ENCODE measurements at places on chromosomes 5 and 9.

- DNase-seq = no peak
Measured at GRCh38 chr5:127892467-127893207, 189.4 kb downstream of the CCDC192 start.

- no peak for DNase-seq
Measured at GRCh38 chr9:34010979-34011378, 37.7 kb downstream of the UBAP2 start.

- DNase-seq = no peak
Measured at GRCh38 chr5:66519626-66520025, 76.6 kb upstream of the MAST4 start.

- DNase-seq = peak; percentile 41
Measured at GRCh38 chr5:115170134-115170928, 623 bp upstream of the TRIM36 start.

GRCh38 chr5:123086376-123087055, 2.5 kb upstream of the PRDM6 start:
- no peak for DNase-seq

GRCh38 chr5:160788102-160788660, 63.8 kb downstream of the ATP10B start:
- no peak for DNase-seq

- no peak for DNase-seq
Measured at GRCh38 chr5:58918021-58918729, 335.3 kb downstream of the RAB3C start.

DNA sequence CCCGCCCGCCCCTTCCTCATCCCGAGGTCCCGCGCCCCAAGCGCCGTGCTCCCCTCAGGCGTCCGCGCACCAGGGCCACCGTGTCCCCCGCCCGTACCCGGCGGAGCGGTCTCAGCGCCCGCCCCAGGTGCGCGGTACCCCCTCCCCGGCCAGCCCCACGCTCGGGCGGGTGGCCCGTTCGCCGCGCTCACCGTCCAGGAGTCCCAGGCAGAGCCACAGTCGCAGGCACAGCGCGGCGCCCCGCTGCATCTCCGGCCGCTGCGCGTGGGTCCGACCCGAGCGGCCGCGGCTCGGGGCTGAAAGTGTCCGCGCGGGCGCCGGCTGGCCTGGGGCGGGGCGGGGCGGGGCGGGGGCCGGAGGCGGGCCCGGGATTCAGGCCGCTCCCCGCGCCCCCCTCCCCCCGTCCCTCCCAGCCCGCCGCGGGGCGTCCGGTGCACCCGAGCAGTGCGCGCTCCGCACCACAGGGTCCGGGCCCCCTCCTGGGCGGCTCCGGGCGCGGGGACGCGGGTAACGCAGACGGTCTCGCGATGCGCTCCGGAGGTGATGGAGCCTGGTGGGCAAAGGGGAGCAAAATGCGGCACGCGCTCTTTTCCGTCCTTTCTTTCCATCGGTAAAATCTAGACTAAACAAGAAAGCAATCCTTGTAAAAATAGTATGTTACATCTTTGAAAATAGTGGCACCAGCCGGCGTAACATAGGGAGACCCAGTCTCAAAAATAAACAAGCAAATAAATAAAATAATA, at the start of gene FLT4:
Gene FLT4, minus strand, starts transcription at position 304 of the 743 bp plus-strand sequence. Its CDS starts 55 bp downstream, at position 249.
- peak; percentile 66 for DNase-seq

- no peak for DNase-seq
Measured at GRCh38 chr5:75951158-75951557, 132.0 kb upstream of the SV2C start.

- peak; percentile 81 for DNase-seq
Measured at GRCh38 chr9:85541876-85542275, 199.9 kb downstream of the AGTPBP1 start.

DNA sequence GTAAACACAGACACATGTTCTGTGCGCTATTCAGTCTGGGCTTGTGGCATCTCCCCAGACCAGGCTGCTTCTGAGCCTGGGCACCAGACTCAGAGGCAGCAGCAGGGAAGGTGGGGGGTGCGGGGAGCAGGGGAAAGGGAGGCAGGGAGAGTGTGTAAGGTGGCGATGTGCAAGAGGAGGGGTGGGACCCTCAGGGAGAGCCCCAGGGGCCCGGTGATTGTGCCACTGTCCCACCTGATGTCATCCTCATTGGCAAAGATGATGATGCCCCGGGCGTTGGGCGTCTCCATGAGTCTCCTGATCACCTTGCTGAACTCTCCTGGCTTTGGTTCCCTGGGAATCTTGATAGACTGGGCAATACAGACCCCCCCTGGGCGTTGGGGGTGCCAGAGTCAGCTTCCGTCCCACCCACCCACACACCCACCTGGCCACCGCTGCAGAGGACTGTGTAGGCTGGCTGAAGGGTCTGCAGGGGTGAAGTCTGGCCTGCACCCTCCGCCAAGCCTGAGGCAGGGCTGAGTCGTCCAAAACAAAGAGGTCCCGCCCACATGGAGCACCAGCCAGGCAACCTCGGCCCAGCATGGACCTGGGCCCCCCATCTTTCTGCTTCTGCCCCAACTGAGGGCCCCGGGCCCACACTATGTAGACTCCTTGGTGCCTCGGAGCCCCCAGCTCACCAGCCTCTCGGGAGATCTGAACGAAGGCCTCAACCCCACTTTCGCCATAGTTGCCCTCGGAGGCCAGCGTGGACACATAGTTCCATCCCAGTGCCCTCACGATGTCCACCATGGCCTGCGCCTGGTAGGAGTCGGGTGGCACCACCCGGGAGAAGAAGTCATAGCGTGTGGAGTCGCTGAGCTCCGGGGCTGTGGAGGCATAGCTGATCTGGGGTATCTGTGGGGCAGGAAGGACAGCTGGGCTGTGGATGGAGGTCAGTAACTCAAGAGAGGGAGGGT, 3.7 kb downstream of the GRM6 start:
- no peak for DNase-seq

- DNase-seq = no peak
Measured at GRCh38 chr5:57504357-57504756, 21.7 kb upstream of the ACTBL2 start.

- no peak for DNase-seq
Measured at GRCh38 chr9:130448035-130448624, 3.4 kb downstream of the ASS1 start.

GRCh38 chr5:131706281-131706680, 71.3 kb upstream of the RAPGEF6 start:
- no peak for DNase-seq

DNA sequence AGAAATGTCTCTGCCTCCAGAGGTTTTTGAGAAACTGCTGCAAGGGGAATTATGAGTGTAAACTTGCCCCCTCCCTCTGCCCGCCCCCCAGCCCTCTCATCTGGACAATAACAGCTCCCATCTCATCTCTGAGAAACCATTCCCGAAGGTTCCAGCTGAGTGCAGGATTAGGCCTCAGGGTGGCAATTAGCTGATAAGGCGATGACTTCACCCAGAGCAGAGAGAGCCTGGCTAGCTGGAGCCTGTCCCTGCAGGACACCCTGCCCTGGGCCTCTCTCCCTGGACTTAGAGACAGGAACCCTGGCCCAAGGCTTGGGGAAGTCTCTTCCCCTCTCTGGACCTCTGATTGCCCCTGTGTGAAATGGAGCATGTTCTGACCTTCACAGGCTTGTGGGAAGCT, 45.7 kb upstream of the HAND1 start:
- no peak for DNase-seq

DNA sequence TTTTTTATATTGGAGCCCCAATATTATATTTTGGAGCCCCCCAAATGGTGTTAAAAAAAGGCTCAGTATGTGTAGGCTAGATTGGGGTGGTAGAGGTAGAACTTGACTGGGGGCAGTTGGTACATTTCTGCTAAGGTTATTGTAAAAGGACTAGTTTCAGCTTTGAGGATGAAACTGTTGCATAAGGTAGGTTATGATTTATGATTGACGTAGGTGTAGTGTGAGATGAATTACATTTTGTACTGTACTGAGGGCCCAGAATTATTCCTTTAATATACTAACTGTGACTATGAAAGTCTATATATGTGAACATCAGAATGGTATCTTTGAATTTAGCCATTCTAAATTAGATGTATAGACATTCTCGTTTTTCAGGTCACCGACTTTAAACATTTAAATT, 3.6 kb downstream of the RIC1 start:
- DNase-seq = no peak

DNA sequence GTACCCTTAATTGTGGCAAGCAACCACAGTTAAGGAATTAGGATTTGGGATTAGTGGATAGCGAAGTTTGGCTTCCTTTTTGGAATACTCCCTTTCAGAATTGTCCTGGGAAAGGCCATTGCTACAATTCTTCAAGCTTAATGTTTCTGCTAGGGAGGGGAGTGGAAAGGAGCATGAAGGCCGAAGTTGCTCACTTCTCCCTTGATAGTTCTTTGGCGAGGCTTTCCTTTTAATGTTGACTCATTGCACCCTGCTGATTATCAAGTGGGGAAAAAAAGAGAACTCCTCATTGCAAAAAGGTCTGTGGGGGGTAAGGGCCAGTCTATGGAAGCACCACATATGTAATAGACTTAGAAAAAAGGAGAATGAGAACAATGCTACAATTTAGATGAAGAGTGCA, 30.7 kb downstream of the GRIN3A start:
- DNase-seq = no peak

DNA sequence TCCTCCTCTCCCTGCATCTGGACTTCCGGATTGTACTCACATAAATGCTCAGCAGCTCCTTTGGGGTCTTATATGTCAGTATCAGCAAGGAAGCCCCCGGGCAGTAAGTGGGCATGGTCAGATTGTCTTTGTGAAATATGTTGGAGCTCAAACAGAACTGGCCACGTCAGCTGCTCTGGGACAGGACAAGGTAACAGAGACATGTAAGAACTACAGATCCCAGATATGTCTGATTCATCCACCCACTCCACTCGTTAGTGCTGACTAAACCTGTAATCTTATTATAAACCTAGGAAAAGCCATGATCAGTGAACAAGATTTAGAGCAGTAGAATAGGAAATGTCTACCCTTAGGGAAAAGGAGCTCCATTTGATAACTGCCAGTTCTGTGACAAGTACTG, 561.8 kb downstream of the CETN3 start:
- DNase-seq = no peak

DNA sequence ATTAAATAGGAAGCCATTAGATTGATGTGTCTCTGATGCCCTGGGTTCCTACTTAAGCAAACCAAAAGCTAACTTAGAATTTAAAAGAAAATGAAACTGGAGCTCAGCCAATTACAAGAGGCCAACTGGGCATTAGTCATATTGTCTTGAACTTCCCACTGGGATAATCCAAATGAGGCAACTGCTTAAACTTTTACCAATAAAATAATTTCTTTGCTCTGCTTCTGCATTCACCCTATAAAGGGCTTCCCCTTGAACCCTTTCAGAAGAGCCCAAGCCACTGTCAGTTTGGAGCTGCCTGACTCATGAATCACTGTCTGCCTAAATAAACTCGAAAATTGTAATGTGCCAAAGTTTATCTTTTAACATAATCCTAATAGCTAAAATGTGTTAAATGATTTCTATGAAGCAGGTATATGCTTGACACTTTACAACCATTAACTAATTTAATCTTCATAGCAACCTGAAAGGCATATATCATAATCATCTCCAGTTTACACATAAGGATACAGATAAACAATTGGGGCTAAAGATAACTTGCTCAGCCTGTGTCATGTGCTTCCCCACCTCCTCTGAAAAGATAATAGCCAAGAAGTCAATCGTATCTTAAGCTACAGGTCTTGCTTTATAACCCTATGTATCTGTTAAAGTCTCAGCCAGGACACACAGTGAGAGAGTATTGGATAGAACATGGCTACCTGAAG, 11.5 kb downstream of the GPR150 start:
- DNase-seq = no peak

GRCh38 chr9:69999315-69999714, 44.3 kb upstream of the MAMDC2 start:
- DNase-seq = no peak

GRCh38 chr9:3628239-3628638, 102.4 kb upstream of the RFX3 start:
- DNase-seq = no peak

DNA sequence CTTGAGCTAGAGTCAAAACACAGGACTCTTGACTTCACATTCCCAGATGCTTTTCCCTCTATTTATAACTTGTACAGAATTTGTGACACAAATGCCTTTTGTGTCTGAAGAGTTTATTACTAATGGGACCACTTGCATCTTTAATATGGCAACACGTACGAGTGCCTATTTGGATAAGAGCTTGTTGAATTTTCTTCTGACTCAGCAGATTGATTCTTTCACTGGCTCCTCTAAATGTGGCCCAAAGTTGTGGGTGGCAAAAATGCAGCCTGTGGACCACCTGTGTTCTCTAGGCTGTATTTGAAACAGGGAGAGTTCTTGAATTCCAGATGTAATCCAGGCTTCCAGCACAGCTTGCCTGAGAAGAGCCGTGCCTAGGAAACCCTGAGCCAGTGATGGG, 34.1 kb upstream of the ERCC6L2 start:
- DNase-seq = no peak

- DNase-seq = peak; percentile 40
Measured at GRCh38 chr5:1103505-1104326, 8.1 kb downstream of the SLC12A7 start.

- DNase-seq = no peak
Measured at GRCh38 chr9:70563431-70564204, 149.2 kb upstream of the KLF9 start.

DNA sequence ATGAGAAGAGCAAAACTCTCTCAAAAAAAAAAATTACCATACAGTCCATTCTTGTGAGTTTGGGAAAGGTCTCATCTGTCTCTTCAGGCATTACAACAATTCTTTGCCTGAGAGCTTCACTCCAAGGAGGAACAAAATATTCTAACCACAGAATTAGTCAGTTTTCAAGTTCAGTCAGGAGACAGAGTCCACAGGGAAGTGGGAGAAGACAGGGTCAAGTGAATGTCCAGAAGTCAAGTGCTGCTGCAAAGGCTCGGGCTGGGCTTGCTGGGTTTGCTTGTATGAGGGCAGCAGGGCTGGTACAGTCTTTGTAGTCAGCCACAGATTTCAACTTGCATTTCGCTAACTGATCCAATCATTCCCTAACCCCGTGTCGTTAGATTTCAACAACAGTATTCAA, 17.6 kb upstream of the HEXB start:
- DNase-seq = no peak

DNA sequence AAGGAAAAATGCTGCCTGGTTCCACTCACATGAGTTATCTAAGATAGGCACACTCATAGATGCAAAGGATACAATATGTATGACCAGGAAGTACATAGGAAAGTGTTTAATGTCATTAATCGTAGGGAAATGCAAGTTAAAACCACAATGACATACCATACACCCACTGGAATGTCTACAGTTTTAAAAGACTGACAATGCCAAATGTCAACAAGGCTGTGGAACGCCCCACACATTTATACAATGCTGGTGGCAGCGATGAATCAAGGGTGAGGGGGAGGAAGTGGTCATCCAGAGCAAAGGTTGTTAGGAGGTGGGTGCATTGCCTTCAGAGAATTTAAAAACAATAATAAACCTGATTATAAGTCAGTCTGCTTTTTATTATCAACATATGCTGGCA, 437.8 kb downstream of the ARHGEF28 start:
- DNase-seq = peak; percentile 71

- DNase-seq = no peak
Measured at GRCh38 chr9:73026375-73026774, 73.5 kb upstream of the ALDH1A1 start.

GRCh38 chr9:76530458-76531110, 71.6 kb downstream of the GCNT1 start:
- no peak for DNase-seq

- no peak for DNase-seq
Measured at GRCh38 chr9:86168256-86168655, 68.9 kb upstream of the GOLM1 start.
